CD4-positive, alpha-beta T cell treated with Interleukin-1 beta for 1 hour (primary cell): ENCODE measurements at places on chromosomes 3 and 15.

GRCh38 chr15:62964251-62964650 lies 78.3 kb upstream of the TPM1 start:
- DNase-seq, result no peak

GRCh38 chr15:60096157-60096556 lies 92.0 kb downstream of the FOXB1 start:
- DNase-seq, result no peak

- DNase-seq, result no peak
Measured at GRCh38 chr3:56844536-56844935, 42.8 kb upstream of the ARHGEF3 start.

DNA sequence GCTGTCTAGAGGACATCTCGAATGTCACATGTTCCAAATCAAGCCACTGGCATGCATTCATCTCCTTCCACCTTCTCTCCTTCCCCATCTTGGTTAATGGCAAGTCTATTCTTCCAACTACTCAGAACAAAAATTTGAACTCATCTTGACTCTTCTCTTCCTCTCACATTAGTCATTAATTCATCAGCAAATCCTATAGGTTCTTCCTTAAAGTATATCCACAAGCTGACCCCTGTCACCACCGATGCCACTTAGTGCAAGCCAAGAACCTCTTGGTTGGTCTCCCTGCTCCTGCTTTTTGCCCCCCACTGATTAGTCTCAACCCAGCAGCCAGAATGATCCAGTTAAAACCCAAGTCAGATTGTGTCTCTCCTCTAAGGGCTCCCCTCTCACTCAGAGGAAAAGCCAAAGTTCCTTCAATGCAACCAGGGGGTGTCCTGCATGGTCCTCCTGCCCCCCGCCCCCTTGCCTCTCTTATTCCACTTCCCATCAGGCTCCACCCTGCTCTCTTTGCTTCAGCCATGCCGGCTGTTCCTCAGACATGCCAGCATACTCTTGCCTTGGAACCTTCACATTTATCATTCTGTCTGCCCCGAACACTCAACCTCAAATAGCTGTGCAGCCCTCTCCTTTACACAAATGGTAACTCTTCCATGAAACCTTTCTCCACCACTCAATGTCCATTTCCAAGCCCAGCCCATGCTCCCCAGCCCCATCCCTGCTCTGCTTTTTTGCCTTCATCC lies 1.0 kb upstream of the GALNT15 start:
- no peak for DNase-seq

DNA sequence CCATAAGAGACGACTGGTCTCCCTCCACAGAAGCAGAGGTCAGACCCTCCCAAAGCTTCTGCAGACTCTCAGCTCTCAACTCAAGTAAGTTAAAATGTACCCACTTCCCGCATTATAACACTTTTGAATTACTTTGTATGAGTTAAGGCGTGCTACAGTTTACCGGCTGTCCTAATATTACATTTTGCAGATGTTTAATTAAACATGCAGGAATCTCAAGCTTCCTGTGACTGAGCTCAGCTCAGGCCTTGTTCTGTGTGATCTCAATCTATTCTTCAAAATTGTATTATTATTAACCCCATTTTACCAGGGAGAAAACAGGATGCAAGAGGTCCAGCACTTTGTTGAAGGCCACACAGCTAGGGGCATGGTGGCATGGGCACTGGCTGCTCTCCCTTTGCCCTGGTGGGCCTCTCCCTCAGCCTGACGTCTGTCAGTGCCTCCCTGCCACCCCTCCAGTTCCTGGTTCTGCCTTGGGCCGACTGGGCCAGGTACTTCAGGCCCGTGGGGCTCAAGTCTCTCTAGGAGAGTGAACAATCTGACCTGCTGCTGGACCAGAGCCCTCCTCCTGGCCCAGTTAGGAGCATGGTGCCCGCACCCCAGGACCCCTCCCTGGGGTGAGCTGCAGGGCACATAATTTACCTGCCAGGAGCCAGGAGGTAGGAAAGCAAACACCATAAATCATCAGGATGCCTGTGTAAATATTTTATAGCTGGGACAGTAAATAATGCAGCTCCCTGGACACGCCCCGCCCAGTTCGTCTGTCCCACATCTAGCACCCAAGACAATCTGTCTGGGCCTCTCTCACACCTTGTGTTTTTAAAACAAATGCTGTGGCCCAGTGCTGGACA lies 14.9 kb upstream of the RFT1 start:
- DNase-seq, result no peak

DNA sequence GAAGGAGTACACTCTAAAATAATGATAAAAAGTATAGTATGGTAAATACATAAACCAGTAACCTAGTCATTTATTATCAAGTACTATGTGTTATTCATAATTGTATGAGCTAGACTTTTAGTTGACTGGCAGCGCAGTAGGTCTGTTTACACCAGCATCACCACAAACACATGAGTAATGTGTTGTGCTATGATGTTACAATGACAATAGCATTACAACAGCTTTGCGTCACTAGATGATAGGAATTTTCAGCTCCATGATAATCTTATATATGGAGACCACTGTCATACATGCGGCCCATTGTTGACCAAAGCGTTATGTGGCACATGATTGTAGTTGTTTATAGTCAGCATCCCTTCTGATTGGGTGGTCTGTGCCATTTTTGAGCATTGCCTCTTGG lies 138.9 kb upstream of the UBE2E1 start:
- DNase-seq, result no peak

- DNase-seq, result no peak
Measured at GRCh38 chr3:15401936-15402335, 25.4 kb downstream of the METTL6 start.

GRCh38 chr3:149908424-149908957 lies 62.2 kb downstream of the PFN2 start:
- no peak for DNase-seq

DNA sequence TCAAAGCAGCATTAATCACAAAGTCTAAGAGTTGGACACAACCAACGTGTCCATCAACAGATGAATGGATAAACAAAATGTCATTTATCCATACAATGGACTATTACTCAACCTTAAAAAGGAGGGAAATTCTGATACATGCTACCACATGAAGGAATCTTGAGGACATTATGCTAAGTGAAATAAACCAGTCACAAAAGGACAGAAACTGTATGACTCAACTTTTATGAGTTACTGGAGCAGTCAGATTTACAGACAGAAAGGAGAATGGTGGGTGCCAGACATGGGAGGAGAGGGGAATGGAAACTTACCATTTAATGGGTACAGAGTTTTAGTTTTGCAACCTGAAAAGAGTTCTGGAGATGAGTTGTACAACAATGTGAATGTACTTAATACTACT lies 43.0 kb upstream of the SEC13 start:
- DNase-seq, result no peak

DNA sequence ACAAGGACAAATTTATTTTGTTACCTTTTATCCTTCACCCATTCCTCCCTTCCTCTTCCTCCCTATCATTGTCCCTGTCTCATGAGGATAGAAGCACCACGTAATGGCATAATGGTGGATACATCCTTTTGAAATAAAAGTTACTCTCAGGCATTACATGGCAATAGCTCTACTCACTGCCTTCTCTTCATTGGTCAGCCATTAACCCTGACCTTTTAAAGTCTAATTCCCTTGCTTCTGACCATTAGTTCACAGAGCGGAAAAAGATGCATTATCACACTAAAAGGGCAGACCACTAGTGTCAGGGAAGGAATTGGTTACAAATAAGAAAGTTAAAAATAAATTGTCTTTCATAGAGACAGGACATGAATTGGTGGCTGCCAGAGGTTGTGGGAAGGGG lies 54.6 kb upstream of the EIF1B start:
- DNase-seq, result no peak

- no peak for DNase-seq
Measured at GRCh38 chr15:27845535-27846369, 253.4 kb downstream of the OCA2 start.

DNA sequence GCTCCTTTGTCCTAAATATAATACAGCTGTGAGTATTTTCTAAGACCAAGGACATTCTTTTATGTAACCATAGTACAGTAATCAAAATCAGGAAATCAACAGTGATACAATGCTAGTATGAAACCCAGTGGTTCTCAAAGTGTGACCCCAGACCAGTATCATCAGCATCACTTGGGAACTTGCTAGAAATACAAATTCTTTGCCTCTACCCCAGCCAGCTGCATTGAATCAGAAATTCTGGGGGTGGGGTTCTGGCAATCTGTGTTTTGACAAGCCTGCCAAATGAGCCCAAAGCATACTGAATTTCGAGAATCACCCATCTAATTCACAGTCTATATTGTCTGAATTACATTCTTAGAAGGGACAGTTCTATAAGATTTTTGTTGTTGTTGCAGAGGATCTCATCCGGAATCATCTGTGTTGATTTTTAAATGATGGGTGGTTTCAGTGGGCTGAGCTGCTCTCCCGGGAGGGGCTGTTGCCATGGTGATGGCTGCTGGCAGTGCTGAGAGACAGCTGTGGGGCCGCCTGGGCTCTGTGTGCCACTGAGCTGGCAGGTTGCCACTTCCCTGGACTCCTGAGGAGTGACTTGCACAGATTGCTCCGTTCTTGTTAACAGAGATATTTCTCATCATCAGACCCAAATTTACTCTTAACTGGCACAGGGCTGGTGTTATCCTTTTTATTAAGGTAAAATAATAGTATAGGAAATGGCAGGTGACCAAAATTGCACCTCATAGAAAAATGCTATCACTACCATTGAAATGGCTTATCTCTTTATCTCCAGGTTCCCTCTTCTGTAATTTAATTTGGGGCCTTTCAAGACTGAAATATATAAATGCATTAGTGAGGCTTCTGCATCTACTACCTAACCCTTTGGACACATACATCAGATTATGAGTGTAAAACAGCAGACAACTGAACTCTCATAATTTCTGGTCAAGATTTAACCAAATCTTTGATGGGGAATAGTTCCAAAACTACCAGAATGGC lies 56.5 kb downstream of the NEK11 start:
- DNase-seq, result no peak

DNA sequence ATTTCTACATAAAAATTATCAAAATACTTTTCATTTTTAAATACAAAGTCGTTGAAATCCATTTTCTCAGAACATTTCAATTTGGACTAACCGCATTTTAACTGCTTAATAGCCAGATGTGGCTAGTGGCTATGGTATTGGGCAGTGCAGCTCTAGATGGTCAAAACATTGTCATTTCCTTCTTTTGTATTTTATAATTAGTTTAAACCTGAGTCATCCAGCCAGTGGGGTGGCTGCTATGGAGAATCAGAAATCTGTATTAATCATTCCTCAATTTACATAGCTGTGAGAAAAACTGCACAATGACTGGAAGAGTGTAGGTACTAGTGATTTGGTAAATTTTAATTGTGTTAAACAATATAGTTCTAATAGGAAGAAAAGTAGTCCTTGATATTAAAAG lies 245.3 kb downstream of the PDZRN3 start:
- no peak for DNase-seq

GRCh38 chr15:38624244-38625205 lies 59.9 kb upstream of the RASGRP1 start:
- DNase-seq, result no peak

DNA sequence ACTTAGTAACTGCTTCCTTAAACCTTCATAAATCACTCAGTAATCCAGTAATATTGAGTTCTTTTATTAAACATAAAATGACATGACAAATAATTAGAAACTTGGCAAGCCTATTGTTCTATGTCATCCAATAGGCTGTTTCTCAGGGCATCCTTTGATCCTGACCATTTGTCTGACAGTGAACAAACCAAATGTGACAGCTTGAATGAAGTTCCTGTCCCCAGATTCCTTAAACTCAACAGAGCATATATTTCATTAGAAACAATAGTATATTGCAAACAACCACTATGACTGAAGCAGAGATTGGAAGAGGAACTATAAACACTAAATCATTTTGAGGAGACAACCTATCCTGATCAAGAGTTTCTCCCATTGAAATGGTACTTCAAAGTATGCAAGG lies 113.6 kb upstream of the MDFIC2 start:
- DNase-seq, result no peak

DNA sequence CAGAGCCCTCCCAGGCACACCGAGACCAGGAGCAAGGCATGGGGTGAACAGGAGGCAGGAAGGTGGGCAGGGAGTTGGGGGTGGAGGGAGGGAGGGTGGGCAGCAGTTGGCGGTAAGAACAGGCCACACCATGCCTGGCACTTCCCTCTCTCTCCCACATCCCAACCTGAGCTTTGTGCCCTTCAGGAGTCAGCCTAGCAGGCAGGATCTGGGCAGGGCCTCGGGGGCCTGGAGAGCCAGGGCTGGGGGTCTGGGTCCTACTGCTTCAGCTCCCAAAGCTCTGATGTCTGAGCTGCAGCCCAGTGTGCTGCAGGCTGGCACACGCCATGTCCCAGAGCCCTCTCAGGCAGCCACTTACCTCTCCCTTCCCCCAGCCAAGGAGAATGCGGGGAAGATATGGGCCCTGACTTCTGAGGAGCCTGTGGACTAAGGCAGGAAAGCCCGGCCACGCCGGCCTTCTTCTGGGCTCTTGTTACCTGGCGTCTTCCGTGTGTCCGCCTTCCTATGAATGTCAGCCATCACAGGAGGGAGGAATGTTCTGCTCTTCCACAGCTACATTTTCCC lies 2.9 kb upstream of the MYL3 start:
- DNase-seq, result no peak

GRCh38 chr3:38647217-38647970 lies 2.1 kb downstream of the SCN5A start:
- DNase-seq, result no peak

DNA sequence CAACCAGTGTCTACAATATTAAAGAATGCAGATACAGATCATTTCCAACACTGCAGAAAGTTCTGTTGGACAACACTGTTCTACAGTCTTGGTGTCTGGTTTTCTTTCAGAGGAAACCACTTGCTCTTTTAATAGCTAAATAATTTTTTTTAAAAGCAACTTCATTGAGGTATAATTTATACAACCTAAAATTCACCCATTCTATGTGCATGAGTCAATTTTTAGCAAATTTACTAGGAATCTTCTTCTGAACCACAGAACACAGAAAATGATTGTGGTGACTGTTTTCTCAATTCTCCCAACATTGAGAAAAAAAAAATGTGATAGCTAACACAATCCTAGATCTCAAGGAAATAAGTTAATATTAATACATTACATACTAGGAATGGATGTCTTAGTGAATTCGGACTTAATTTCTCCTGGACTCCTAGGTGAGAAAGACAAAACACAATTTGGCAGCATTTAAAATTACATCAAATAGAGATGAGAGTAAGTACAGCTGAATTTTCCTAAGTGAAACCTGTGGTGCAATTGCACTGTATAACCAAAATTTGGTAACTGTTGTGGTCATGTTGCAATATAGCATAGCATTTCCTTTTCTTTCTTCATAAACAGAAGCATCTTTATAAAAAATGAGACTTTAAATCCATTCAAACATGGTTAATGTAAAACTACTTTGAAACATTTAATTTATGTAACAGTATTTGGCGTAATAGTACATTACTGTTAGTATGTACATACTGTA lies 15.3 kb upstream of the PLCL2 start:
- DNase-seq, result no peak

- no peak for DNase-seq
Measured at GRCh38 chr3:104951426-104951825, 415.3 kb upstream of the ALCAM start.

- DNase-seq, result no peak
Measured at GRCh38 chr3:11335056-11335608, 62.9 kb downstream of the ATG7 start.

- DNase-seq, result no peak
Measured at GRCh38 chr3:56795097-56795828, 6.5 kb downstream of the ARHGEF3 start.

- DNase-seq, result no peak
Measured at GRCh38 chr3:189239616-189240015, 67.8 kb downstream of the TPRG1 start.

- no peak for DNase-seq
Measured at GRCh38 chr3:195063581-195064193, 207.3 kb downstream of the XXYLT1 start.

GRCh38 chr3:146561879-146562278 lies 17.5 kb upstream of the PLSCR1 start:
- no peak for DNase-seq

GRCh38 chr3:101994386-101994785 lies 145.1 kb downstream of the NFKBIZ start:
- DNase-seq, result no peak
